Cardiac muscle cell (in vitro differentiated cells and primary cell): ENCODE measurements at places on chromosomes 3 and 15.

GRCh38 chr3:118059096-118059495 is 975.5 kb downstream of the IGSF11 start:
- no peak for DNase-seq
- H3K27ac ChIP-seq: no peak overlapping the region
- no peaks in the 10 kb centered on the region for H3K36me3 ChIP-seq
- H3K27me3 ChIP-seq: no peaks in the 10 kb centered on the region
- H3K4me3 ChIP-seq: no peak overlapping the region
- H3K4me1 ChIP-seq: no peaks in the 10 kb centered on the region

DNA sequence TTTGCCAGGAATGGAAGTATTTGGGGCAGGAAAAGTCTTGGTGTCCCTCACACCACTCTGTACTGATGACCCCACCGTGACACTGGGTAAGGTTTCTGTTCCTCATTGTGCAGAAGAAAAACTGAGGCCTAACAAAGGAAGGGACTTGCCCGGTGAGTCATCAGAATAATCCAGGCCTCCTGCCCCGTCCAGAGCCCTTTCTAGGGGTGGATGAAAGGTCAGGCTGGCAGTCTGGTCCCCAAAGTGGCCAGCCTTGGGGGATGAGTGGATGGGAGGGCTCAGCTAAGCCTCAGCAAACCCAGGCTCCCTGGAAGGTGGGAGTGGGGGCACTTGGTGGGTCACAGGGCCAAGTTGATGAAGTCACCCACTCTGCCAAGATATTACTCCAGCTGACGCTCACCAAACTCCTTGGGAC is 2.3 kb upstream of the DNAH1 start:
- DNase-seq: peak; percentile 30
- no peak overlapping the region for H3K27ac ChIP-seq
- no peaks in the 10 kb centered on the region for H3K4me1 ChIP-seq
- no peak overlapping the region for H3K4me3 ChIP-seq

DNA sequence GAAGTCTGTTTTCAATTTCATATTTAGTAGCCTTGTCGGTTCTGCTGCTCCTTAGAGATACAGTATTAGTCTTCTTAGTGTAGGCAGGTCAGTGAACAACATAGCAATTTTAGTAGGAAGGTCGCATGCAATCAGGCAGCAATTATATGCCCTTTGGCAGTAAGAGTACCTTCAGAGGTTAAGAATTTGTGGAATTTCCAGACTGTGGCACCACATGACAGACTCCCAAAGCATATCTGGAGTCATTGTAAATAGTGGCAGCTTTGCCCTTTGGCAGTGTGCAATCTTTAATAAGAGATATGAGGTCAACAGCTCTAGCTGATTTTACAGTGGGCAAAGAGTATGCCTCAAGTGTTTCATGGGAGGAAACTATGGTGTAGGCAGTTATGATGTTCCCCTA is 1532.5 kb upstream of the CADM2 start:
- no peak overlapping the region for H3K4me3 ChIP-seq
- DNase-seq: no peak
- no peaks in the 10 kb centered on the region for H3K36me3 ChIP-seq

DNA sequence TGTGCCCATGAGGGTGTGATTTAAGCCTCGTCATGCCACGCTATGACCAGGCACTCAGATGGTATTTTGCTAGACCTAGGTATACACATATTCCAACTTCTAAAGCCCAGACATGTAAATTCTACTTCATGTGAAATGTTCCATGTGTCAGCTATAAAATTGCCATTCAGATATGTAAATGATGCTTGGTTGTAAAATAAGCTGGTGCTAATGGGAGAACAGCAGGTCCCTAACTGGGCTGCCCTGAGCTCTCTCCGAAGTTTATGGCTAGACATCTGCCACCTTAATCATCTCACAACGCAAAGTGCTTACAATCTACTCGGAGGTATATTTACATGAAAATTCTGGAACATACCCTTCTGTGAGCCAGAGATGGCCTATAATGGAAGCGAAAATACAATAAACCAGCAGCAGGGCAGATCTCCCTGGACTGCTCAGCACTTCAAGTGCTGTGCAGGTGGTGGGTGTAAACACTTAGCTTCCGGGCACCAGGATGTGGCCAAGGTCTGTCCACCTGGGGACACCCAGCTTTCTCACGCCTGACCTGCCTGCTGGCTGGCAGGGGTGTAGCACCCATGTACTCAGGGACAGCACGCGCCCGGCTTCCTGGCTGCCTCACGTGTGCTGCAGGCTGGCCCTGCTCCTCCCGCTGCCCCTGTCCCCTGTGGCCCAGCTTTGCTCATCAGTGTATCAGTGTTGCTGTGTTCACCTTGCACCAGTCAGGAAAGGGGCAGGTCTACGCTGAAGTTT is 82.0 kb downstream of the CHDH start:
- no peak overlapping the region for H3K4me3 ChIP-seq
- no peaks in the 10 kb centered on the region for H3K27me3 ChIP-seq
- no peak overlapping the region for H3K27ac ChIP-seq
- peaks cover 25% of the 10 kb centered on the region for H3K4me1 ChIP-seq

GRCh38 chr3:134504132-134504531 is 18.3 kb downstream of the CEP63 start:
- H3K27ac ChIP-seq: no peak overlapping the region
- no peak overlapping the region for H3K4me3 ChIP-seq
- no peaks in the 10 kb centered on the region for H3K27me3 ChIP-seq
- no peaks in the 10 kb centered on the region for H3K36me3 ChIP-seq
- no peaks in the 10 kb centered on the region for H3K4me1 ChIP-seq

DNA sequence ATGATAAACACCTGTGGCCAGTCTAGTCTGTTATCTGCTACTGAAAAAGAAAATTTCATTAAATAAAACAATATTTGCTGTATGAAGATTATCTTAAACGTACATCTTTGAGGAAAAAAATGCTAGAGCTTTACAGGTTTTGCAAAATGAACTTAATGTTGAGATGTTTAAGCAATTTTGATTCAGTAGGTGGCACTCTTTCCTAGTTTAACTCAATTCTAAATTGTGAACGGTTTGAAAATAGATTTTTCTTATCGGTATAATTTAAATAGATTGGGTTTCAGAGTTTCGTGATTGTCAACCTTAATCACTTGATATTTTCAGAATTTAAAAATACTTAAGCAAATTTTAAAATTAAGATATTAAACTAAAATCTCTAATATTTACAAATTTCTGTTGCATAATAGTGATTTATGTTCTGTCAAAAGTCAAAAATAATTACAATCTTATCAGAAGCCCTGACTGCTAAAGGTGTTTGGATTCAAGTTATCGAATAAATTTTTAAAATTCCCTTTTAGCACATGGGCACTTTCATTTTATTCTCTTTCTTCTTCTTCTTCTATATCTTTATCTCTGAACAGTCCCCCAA is 7.0 kb upstream of the RNF111 start:
- DNase-seq: peak; percentile 64
- H3K4me1 ChIP-seq: no peaks in the 10 kb centered on the region
- H3K27me3 ChIP-seq: peaks cover 16% of the 10 kb centered on the region
- no peak overlapping the region for H3K27ac ChIP-seq
